NCI-H2081 (cell line): ENCODE measurements at places on chromosomes 1 and 21.

DNA sequence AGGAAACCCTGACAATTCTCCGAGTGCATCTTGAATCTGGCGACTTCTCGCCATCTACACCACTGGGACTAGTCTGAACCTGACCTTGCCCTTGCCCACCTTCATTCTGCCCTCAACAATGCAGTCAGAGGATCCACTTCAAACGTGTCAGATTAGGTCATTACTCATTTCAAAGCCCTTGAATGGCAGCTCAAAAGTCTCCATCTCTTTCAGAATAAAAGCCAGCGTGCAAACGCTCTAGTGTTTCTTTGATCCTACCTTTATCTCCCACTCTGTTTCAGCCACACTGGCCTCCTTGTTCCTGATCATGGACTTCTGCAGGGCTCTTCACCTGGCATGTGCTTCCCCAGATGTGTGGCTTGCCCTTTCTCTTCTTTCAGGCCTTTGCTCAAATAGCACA, 31.3 kb downstream of the SLC30A1 start:
- DNase-seq = no peak

DNA sequence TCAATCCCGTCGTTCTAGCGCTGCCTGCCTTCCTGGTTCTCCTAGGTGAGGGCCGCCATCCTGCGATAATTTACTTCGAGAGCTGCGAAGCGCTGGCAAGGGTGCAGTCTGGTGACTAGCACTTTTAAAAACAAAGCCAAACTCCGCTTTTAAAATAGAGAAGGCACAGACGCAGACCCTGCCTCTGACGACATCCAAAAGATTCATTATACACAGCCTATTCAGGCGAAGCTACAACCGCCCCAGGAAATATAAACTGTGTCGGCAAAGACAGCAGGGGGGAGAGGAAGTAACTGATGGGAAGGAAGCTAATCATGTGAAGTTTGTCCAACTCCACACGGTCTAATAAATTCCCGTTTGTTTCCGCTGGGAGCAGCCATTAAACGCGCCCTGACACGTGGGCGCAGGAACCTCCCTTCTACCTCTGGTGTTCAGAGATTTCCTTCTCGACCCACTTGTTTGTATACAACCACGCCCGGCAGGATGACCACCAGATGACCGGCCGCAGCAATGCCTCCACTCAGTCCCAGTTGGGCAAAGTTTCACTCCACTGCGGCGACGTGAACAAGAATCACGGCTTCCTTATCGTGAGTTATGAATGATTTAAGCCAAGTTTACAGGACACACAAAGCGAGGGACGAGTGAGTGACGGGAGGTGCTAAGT, 1.3 kb downstream of the GNG12 start:
- peak; percentile 73 for DNase-seq

DNA sequence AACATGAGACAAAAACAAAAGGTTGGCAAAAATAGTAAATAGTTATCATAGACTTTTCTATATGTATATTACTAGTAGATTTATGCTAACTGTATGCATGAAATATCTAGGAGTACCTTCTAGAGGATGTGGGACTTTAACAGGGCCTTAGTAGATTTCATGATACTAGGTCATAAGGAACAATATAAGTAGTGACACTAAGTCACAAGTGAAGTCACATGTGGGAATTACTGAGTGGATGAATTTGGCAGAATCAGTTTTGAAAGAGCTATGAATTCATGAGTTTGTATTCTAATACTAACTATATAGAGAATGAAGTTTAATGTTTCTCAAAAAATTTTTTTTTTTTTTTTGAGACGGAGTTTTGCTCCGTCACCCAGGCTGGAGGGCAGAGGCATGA, 53.1 kb upstream of the GPR25 start:
- DNase-seq = no peak

GRCh38 chr1:26280333-26281042, 602 bp downstream of the SH3BGRL3 start:
- DNase-seq = no peak

DNA sequence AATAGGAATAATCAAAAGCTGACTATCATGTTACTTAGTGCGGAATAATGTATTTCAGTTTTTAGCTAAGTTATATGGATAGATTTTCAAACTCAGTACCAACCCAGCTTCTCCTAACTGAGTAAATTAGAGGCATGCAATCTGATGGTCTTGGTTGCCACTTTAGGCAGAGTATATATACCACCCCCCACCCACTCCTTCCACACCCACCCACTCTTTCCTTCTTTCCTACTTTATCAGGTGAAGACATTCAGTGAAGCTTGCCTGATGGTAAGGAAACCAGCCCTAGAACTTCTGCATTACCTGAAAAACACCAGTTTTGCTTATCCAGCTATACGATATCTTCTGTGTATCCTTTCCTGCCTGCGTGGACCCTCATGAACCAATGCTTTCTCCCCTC, 36.3 kb downstream of the DAP3 start:
- DNase-seq = no peak

GRCh38 chr1:186849826-186850225, 21.1 kb downstream of the PLA2G4A start:
- no peak for DNase-seq

- DNase-seq = no peak
Measured at GRCh38 chr1:230807561-230808280, 60.5 kb downstream of the CAPN9 start.

DNA sequence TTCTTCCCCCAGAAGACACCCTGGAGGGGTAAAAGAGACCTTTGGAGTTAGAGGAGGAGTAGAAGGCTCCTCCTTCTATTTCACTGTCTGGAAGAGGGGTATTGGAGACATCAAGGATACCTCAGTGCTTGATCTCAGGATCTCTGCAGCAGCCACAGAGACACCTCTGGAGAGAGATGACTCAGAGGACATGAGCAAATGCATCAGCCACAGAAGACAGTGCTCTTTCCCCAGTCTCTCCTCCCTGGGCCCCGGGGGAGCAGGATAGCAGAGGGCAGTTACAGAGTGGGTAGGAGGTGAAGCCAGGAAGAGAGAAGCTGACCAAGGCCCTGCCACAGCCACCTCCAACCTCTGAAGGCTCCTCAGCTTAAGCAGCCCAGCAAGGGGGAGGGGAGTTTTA, 15.3 kb upstream of the TEDDM1 start:
- no peak for DNase-seq

DNA sequence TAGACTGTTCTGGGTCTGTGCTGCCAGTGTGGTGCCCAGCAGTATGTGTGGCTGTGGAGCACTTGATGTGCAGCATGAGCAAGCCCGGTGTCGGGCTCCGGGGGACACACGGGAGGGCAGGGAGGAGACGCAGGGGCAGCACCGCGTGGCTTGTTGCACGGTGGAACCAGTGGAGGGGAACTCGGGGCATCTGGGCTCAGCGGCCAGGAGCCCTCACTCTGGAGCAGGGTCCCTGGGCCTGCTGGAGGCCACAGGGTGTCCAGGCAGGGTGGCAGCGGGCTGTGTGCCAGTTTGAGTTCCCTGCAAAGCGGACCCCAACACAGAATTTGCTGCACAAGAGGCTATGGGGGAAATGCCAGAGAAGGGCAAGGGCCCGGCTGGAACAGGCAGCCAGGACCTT, 30.6 kb downstream of the PCNT start:
- DNase-seq = no peak

DNA sequence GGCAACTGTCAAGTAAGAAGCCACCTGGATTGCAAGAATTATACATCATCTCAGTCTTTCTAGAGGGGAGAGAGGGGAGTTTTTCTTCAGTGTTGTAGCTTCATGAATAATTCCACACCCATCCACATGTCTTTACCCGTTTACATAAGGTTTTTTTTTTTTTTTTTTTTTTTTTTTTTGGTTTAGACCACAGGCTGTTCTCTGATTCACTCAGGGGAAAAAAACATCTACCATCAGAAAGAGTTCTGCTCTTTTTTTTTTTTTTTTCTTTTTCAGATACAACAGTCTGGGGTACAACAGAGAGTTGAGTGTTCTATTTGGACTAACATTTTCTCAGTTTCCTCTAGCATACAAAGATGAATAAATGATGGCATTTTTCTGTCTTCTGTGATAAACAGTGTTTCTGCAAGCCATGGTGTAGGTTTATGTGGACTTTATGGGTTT, 4.9 kb upstream of the KIF14 start:
- no peak for DNase-seq

GRCh38 chr1:243798726-243799125, 51.3 kb downstream of the AKT3 start:
- DNase-seq = no peak

DNA sequence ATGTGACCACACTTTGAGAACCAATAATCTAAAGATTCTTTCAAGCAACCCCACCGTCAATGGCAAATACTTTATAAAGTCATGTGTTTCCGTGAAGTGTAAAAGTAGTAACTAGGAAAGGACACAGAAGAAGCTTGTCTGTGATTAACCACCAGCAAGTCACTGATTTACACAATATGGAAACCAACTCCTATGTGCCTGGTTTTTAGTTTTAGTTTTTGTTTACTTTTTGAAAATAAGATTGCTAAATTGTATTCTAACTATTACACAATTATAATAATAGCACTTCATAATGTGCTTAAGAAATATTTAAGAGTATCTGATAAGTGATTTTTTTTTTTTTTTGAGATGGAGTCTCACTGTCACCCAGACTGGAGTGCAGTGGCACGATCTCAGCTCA, 13.0 kb downstream of the FMO2 start:
- no peak for DNase-seq

DNA sequence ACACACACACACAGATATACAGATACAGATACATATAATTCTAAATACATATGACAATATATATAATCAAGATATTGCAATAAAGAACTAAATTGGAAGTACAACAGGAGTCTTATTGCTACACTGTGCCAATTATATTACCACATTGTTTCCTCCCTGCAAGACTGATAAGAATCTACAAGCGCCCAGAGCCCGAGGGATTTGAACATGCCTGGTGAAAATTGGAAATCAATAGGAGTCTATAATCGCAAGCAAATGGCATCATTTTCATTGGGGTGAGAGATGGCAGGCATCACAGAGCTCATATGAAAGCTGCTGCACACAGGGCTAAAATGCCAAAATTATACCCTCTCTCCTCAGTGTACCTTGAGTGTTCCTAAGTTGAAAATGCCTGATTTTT, 152.9 kb upstream of the PTBP2 start:
- no peak for DNase-seq

GRCh38 chr1:114737314-114737849, 20.4 kb downstream of the CSDE1 start:
- DNase-seq = no peak

DNA sequence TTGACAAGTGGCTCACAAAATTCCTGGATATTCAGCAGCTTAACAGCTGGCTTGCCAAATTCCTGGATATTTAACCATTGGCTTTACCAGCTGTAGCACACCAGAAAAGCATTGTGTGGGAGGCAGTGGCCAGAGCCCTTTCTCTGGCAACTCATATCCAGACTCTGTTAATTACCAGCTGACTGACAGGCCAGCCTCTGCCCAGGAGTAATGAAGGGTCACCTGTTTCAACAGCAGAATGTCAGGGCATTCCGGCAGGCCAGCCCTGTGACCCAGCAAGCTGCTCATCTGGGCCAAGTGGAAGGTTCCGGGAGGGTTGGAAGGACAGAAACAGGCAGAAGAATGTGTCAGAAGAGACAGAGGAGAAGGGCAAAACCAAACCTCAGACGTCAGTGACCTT, 35.2 kb upstream of the KIRREL1 start:
- DNase-seq = no peak

- no peak for DNase-seq
Measured at GRCh38 chr1:21921100-21921875, 15.8 kb downstream of the HSPG2 start.

DNA sequence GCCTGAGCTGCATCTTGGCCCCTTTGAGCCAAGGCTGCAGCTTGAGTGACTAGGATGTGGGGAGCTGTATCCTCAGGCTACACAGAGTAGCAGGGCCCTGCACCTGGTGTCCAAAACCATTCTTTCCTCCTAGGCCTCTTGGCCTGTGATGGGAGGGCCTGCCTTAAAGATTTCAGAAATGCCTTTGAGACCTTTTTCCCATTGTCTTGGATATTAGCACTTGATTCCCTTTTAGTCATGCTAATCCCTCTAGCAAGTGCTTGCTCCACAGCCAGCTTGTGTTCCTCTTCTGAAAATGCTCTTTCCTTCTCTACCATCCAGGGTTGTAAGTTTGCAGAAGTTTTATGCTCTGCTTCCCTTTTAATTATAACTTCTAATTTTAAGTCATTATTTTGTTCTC, 21.7 kb upstream of the KIRREL1 start:
- DNase-seq = no peak

- DNase-seq = no peak
Measured at GRCh38 chr1:190274721-190275120, 202.9 kb downstream of the BRINP3 start.

GRCh38 chr1:230167419-230167852, 100.4 kb downstream of the GALNT2 start:
- DNase-seq = peak; percentile 68

GRCh38 chr1:65813956-65814355, 21.3 kb downstream of the PDE4B start:
- peak; percentile 79 for DNase-seq

GRCh38 chr1:17314491-17314971, 6.5 kb downstream of the PADI4 start:
- DNase-seq = no peak

DNA sequence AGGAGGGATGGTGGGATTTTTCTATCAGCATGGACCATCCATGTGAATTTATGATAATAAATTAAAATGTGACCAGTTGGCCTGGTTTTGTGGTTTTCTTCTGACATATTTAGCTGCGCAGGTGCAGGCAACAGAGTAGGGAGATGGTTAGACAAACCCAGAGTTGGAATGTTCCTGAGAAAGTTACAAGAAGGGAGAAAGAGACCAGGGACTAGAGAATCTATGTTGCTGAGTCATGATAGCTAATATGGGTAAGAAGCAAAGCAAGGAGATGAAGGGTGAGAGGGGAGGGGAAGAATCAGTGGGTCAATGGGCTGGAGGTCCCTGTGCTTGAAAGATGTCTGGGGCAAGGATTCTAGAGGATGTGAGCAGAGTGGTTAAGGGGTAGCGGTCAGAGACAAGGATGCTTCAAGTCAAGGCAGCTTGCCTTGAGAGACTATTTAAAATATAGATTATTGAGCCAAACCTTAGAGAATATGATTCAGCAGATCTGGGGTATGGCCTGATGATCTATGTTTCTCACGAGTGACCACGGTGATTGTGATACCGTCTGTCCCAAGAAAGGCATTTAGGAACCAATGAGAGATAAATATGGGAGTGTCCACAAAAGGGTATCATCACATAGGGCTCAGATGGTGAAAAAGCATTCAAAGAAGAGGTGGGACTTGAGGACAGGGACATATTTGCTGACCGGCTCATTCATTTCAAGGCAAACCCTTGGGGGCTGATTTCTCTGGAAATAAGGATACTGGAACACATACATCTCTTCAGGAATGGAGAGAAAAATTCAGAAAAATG, 219.7 kb upstream of the PLD5 start:
- no peak for DNase-seq
